ENCODE measurements at places on chromosomes 11 and 22.

GRCh38 chr11:128884703-128885338 is 6.3 kb upstream of the KCNJ5 start:
- DNase-seq = peak; percentile 52

GRCh38 chr11:7692426-7692825 is 13.9 kb downstream of the OVCH2 start:
- DNase-seq = no peak

- DNase-seq = no peak
These were observed 1263.2 kb downstream of the FAM181B start for GRCh38 chr11:81470446-81470845.

DNA sequence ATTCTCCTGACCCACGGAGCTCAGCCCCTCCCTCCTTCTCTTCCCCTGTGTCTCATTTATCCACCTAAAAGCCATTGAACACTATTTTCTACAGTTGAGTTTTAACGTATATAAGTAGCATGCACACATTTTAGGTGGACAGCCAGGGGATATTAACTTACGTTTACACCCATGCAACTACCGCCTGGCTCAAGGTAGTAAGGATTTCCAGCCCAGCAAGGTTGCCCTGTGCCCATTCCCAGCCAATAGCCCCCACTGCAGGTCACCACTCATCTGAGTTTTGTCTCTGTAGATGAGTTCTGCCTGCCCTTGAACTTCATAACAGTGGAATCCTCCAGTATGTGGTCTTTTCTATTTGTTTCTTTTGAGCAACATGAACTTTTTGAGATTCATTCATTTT is 65.4 kb downstream of the SMIM38 start:
- no peak for DNase-seq

DNA sequence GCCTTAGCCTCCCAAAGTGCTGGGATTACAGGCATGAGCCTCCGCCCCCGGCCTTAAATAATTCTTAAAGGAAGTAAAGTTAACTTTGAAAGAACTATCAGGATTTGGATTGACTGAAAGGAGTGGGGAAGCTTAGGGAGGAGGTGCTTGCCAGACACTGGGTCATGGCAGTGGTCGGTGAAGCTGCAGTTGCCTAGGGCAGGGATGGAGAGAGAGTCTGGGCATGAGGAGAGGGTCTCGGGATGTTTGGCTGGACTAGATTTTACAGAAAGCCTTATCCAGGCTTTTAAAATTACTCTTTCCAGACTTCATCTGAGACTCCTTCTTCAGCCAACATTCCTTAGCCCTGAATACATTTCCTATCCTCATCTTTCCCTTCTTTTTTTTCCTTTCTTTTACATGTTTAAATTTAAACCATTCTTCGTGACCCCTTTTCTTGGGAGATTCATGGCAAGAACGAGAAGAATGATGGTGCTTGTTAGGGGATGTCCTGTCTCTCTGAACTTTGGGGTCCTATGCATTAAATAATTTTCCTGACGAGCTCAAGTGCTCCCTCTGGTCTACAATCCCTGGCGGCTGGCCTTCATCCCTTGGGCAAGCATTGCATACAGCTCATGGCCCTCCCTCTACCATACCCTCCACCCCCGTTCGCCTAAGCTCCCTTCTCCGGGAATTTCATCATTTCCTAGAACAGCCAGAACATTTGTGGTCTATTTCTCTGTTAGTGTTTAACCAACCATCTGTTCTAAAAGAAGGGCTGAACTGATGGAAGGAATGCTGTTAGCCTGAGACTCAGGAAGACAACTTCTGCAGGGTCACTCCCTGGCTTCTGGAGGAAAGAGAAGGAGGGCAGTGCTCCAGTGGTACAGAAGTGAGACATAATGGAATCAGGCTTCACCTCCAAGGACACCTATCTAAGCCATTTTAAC is at the start of gene NNMT:
Gene NNMT, plus strand, starts transcription at position 724 of the 929 bp plus-strand sequence. Its CDS starts 158 bp downstream, at position 882.
- DNase-seq = no peak

GRCh38 chr11:33324302-33324985 is 67.3 kb downstream of the HIPK3 start:
- no peak for DNase-seq

GRCh38 chr22:38706101-38706900 is 557 bp downstream of the GTPBP1 start:
- no peak for DNase-seq

GRCh38 chr11:110900426-110900825 is 188.2 kb upstream of the ARHGAP20 start:
- DNase-seq = no peak

- DNase-seq = no peak
These were observed 30.4 kb downstream of the CYP2R1 start for GRCh38 chr11:14861680-14862079.

GRCh38 chr11:69054397-69055211 is 5.9 kb downstream of the TPCN2 start:
- no peak for DNase-seq

GRCh38 chr11:132353255-132353654 is 982.8 kb downstream of the NTM start:
- no peak for DNase-seq

- peak; percentile 18 for DNase-seq
These were observed 30.2 kb downstream of the HTR3B start for GRCh38 chr11:113934761-113935160.

DNA sequence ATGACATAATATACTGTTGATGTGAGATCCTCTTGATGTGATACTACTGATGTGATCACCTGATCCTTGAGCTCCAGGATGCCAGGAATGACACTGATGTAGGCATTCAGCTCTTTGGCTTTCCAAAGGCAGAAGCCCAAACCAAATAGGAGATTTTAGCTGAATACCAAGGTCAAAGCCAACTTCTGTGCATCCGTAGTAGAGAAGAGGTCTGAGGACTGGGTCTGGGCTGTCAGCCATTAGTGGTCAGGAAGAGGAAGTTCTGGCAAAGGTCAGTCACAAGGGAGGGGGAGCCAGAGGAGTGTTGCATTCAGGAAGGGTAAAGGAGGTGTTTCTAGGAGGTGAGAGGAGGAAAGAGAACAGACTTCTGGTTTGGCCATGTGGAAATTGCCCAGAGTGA is 53.4 kb upstream of the PARVG start:
- no peak for DNase-seq

GRCh38 chr11:32439501-32440210 is 4.3 kb upstream of the WT1 start:
- no peak for DNase-seq

DNA sequence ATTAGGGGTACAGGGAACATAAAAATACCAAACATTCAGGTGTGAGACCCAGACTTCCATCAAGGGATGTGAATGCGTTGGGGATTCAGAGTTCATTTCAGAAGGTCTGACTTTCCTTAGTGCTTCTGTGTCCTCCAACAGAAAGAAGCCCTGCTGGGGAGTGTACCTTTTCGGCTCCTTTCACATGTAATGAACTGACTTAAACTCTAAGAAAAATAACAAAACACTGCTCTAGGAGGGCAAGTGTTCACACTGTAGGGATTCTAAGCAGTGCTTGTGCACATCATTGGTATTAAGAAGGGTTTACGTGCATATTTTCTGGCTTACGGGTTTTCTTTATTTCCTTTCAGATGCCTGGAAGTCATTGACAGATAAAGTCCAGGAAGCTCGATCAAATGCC is 15.7 kb upstream of the TTC36 start:
- DNase-seq = no peak

GRCh38 chr11:98417256-98417755 is 603.4 kb upstream of the CNTN5 start:
- no peak for DNase-seq

- no peak for DNase-seq
These were observed 1484.4 kb downstream of the LRRC4C start for GRCh38 chr11:39975091-39975490.

DNA sequence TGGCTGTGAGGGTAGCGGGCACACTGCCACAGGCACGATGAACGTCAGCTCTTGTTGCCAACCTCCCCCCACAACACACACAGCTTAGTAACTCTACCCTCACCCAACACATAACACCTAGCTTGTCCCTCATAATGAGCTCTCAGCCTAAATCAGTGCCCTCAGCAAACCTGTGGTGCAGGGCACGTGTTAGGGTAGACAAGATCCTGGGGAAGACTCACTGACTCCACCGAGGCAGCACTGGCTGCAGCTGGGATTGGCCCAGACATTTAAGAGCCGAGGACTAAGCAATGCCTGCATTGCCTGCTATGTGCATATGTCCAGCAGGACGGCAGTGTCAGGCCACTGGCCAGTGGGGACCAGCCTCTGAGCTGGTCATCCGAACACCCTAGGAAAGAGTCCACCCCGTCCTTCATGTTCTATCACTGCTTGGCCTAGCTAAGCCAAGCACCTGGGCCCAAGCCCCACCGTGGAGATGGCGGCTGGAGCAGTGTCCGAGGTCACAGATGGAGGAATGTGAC is 32.9 kb upstream of the TRIM29 start:
- DNase-seq = no peak

DNA sequence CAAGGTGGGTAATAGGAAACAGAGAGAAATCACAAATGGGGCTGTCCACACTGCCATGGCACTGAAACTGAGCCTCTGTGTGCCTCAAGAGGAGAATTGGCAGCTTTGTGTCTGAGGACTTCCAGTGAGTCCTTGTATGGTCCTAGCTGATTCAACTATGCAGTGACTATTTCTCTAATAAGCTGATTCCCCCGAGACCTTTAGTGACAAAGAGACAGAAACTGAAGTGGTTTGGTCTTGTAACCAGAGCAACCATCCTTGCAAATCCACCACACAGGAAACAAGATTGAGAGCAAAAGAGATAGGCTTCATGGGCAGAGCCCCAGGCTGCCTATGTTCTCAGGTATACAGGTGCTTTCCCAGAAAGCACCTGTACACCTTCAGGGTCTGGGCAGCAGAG is 1038.5 kb downstream of the NTM start:
- no peak for DNase-seq

- DNase-seq = no peak
These were observed 30.2 kb upstream of the CAVIN3 start for GRCh38 chr11:6350486-6350885.

Measured in COR-L47 (cell line).